Glutamatergic neuron (in vitro differentiated cells): ENCODE measurements at places on chromosomes 2 and 18.

- no peak for DNase-seq
Observed at GRCh38 chr2:195021711-195022507, 635.1 kb upstream of the SLC39A10 start.

DNA sequence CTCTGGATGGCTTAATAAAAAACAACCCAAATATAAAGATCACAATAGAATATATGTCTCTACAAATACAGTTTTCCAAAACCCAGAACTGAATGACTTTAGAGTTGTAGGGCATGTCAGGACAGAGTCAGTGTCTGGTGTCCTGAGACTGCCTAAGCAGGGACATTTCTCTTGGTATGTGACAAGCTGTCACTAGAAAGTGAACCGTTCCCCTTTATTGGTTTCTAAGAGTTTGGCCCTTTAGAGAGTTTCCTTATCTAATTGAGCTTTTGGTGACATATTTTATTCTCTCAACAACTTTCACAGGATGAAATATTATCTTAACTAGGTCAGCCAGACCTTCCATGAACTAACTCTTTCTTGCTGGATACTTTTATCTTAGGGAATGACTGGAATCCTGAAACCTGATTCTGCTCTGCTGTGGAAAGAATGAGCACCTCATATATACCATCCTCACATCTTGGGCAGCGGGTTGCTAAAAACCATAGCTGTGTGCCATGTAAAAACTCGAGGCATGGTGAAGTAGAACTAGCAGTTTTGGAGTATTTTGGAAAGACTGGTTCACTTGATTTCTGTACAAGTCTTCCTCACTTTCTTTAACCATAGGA, 54.8 kb downstream of the CAVIN2 start:
- no peak for DNase-seq

DNA sequence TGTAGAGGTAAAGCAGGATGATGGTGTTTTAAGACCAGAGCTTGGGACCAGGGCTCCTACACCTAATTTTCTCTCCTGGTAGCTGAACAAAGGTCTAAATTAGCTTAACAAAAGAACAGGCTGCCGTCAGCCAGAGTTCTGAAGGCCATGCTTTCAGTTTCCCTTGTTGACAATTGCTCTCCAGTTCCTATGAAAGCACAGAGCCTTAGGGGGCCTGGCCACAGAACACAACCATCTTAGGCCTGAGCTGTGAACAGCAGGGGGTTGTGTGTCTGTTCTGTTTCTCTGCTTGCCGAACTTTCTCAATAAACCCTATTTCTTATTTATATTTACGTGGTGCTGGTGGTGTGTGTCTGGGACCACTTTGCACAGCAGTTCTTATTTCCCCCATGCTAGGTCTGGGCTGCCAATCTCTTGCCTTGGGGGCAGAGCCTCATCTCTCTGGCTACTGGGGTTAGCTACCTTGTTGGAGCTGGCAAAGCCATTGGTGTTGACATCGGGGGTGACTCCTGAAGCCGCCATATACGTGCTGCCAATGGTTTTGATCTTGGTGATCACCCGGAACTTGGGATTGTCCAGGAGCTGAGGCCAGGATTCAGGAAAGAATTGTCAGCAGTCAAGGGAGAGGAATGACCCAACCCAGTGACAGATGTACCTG, 29.0 kb downstream of the CENPO start:
- no peak for DNase-seq

DNA sequence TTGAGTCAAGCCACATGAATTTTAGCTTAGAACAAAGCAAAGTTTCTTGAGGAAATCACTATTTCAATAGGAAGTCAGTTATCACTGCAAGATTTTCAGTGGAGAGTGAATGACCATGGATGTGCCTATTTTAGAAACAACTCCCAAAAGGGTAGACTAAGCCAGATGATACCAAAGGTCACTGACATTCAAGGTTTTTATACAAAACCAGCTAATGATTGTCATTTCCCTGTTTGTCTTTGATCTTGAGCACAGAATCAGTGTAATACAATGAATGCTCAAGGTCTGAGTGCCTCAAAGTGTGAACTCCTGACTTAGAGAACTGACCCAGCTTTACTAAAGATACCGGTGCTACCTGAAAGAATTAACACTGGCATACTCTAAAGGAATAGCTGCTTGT, 60.5 kb downstream of the CDH2 start:
- DNase-seq: no peak

- no peak for DNase-seq
Observed at GRCh38 chr2:182921234-182921633, 54.8 kb upstream of the FRZB start.

- DNase-seq: no peak
Observed at GRCh38 chr2:122172812-122173211, 417.4 kb downstream of the TSN start.

DNA sequence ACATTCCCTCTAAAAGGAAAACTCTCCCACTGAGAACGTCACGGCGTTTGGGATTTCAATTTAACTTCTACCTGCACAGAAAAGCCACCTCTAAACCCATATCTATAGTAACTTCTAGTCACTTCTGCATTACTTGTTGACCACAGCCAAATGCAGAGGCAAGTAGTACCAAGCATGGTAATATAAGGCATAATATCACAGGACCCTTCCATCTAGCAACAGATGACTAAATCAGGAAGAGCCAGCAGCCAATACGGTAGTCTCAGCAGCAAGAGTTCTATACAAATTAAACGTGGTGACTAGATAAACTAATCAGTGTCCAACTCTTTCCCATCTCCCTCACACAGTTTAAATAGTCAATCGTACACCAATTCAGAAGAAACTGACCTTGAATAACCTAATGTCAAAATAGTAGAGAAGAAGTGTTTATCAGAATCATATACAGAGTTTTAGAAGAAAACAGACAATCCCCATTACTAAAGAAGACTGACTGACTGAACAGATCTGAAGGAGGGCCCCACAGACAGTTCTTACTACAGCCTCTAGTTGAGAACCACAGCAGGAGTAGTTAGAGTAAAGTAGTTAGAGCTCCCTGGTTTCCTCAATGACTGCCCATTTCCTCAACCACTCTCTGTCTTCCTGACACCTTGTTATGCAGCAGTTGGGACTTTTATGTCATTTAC, 30.0 kb downstream of the MEMO1 start:
- no peak for DNase-seq

GRCh38 chr2:170161516-170162270, 16.3 kb upstream of the MYO3B start:
- DNase-seq: no peak

GRCh38 chr2:65934992-65935629, 499.8 kb upstream of the MEIS1 start:
- DNase-seq: no peak

DNA sequence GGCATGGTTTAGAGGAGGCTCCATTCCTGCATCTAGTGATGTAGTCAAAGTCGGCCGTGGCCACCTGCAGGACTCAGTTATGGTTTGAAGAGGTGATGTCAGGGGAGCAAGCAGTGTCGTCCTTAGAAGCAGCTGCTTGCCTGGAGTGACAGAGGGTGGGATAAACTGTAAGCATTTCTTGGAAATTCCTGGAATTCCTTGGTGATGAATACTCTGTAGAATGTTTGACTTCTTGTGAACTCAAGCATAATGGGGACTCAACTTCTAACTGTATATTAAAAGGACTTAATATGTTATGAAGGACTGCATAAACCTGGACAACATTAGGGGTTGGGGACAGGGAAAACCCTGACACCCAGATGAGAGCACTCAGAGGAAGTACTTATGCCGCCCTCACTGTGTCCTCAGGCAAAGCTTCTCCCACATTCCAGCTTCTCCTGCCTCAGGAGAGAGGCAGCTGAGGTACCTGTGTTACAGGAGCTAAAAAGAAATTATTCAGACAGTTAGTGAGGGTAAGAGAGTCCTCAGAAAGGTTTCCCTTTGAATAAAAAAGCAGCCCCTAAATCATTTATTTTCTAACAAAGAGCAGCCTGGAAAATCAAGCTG, 459.9 kb upstream of the CELF4 start:
- DNase-seq: no peak

- no peak for DNase-seq
Observed at GRCh38 chr2:101756266-101756665, 58.8 kb downstream of the MAP4K4 start.

DNA sequence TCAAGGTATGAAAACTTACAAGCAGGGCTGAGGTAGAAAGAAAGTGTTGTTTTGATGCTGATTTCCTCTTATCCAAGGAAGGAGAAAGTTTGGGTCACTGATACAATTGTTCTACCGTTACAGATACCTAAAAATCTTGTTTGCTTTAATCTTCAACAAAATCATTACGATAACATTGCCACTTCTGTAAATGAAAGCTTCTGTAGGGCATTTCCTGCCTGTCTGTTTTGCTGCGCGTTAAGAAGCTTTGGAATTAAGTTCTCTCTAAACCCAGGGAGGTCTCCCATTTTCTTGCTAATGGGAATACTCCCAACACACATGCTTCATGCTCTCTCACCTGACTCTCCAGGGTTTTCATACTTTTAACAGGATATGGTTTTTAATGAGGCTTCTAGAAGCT, 258.5 kb downstream of the PTGR3 start:
- no peak for DNase-seq

- no peak for DNase-seq
Observed at GRCh38 chr2:240648650-240649275, 23.5 kb downstream of the GPR35 start.

DNA sequence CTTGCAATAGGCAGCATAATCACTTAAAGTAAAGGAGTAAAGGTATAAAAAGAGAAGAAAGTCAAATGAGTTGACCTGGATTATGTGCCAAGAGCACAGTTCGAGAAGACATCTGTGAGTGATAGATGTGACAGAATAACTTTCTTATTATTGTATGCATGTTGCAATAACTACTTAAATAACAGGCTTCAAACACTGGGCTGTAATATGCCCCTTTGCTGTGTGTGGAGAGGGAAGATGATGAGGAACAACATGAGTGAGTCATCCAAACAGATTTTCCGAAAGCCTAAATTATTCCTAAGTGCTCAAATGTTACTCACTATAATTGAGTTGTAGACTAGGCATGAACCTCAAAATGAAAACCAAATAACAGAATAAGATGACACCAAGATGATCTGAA, 328.1 kb downstream of the EXOC6B start:
- DNase-seq: no peak

GRCh38 chr2:105125428-105125827, 87.6 kb downstream of the MRPS9 start:
- no peak for DNase-seq

GRCh38 chr2:114010001-114010400, 120.1 kb downstream of the ACTR3 start:
- no peak for DNase-seq

GRCh38 chr2:222270396-222270795, 28.4 kb downstream of the PAX3 start:
- DNase-seq: no peak

DNA sequence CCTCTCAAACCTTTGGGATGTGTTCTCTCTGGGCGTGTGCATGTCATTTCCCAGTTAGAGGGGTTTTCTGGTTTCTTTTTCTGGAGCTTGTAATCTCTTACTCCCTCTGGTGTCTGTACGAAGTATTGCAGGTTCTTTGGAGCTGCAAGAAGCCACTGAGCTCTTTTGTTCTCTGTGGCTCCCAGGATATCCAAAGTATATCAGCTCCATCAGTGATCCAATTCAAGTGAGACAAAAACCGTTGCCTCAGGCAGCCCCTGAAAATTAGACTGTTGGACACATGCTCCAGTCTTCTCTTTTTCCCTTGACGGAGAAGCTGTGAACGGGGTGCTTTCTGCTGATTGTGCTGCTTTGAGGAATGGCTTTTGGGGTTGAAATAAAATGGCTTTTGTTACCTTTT, 59.0 kb upstream of the LDLRAD4 start:
- DNase-seq: no peak

DNA sequence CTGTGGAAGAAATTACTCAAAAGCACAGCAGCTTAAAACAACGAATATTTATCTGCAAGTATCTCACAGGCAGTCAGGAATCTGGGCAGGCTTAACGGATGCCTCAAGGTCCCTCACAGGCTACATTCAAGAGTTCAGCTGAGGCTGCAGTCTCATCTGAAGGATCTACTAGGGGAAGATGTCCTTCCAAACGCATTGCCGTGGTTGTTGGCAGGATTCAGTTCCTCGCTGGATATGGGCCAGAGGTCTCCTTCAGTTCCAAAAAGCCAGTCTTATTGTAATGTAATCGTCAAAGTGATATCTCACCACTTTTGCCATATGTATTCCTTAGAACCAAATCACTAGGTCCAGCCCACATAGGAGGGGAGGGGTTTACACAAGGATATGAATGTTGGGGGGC, 98.2 kb upstream of the EPAS1 start:
- no peak for DNase-seq
